ENCODE measurements at places on chromosomes 1 and 21.

GRCh38 chr21:44442266-44443125 is 12.8 kb upstream of the LRRC3 start:
- DNase-seq = no peak

- DNase-seq = no peak
Measured at GRCh38 chr1:204103431-204103741, 30.5 kb downstream of the SOX13 start.

GRCh38 chr1:16720351-16721223 is 19.7 kb upstream of the RNU1-4 start:
- DNase-seq = no peak

DNA sequence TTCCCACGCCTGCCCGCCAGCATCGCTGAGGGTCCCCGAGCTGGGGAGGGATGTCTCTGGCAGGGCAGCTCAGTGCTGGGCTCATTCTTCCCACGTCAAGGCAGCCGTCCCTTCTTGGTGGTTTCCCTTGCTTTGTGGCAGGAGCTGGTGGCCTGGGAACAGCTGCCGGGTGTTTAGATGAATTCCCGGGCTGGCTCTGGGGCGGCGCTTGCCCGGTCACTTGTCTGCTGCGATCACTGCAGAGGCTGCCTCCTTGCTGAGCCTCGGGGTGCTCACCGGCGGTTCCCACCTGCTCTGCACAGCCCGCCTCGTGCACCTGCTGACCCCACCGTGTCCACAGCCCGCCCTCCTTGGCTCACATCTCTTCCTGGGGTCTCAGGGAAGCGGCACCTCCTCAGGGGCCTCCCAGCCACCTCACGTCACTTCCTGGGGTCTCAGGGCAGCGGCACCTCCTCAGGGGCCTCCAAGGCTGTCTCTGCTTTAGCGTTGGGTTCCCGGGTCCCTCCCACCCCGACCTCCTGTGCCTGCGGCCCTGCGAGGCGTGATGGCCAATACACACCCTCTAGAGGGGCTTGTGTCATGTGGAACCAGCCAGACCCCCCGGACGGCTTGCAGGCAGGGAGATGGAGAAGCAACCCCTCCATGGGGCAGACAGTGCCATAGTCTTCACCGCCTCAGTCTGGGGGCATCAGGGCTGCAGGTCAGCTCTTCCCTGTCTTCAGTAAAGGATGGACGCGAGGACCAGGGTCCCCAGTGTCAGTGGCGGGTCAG is 13.5 kb downstream of the COL18A1 start:
- DNase-seq = no peak

- no peak for DNase-seq
Measured at GRCh38 chr1:63592536-63593302, 492 bp upstream of the PGM1 start.

- no peak for DNase-seq
Measured at GRCh38 chr1:40539338-40539737, 7.9 kb downstream of the ZNF684 start.

DNA sequence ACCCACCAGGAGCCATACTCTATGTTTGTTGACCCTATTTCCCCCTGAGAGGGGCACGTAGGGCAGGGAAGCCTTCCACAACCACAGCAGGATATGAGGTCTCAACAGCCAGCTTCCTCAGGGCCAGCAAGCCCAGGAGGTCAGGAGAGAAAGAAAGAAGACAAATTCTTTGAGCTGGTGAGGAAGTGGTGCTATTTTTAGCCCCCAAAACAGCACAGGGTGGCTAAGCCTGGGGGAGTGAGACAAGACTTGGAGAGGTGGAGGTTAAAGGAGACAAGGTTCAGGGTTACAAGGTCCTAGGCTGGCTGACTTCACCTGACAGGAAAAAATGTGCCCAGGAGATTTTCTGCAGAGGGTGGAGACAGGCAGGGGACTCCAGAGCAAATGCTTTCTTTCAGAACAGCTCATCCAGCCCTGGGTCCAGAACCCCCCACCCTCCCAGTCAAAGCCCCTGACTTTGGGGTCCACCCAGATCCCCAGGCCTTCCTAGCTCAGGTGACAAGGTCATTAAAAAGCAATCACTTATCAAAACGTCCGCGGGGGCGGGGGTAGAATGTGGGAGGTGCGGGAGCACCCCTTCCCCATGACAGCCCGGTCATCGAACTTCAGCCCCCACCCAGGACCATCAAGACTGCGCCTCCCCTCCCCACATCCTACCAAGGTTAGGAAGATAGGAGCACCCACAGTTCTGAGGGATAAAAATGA is 1.3 kb downstream of the SV2A start:
- no peak for DNase-seq

DNA sequence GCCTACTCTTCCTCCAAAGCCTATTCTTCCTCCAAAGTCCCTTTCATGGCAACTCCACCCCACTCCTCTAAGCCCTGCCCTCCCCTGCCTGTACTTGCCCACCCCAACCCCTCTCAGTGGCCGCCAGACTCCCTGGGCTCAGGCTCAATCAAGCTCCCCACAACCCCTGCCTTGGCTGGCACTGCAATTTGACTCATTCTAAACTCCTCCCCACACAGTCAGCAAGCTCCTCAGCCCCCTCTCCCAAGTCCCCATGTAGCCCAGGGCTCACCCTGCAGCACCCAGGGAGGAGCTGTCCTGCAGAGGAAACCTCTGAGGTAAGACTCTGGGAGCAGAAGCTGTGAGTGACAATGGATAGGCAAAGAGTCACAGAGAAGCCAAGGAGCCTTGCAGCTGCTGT is 3.6 kb upstream of the VSIG8 start:
- no peak for DNase-seq

- DNase-seq = no peak
Measured at GRCh38 chr1:218403300-218403699, 58.2 kb downstream of the TGFB2 start.

- no peak for DNase-seq
Measured at GRCh38 chr1:222325506-222325905, 222.4 kb downstream of the HHIPL2 start.

DNA sequence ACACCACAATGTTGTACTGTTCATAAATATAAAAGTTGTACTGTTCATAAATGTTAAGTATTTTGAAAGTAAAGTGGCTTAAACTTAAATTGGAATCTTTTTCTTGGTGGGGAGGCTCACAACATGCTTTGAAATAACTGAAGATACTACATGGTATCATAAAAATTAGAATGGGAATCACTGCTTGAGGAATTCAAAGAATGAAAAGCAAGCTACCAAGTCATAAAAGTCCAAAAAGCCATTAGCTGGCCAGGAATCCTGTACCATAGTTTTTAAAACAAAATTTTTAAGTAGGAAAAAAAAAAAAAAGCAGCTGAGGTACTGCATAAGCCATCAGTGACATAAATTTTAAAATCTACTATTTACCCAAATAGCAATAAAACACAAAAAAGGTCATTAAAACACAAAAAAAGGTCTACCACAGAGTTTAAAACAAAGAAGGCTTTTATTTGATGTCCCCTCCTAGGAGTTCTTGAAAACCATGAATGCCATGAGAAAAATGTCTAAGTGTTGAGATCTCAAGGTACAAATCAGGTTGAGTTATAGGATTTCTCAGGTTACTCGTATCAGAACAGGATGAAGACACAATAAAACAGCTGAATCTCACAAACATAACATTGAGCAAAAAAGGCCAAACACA is 8.6 kb downstream of the ZZZ3 start:
- DNase-seq = no peak

DNA sequence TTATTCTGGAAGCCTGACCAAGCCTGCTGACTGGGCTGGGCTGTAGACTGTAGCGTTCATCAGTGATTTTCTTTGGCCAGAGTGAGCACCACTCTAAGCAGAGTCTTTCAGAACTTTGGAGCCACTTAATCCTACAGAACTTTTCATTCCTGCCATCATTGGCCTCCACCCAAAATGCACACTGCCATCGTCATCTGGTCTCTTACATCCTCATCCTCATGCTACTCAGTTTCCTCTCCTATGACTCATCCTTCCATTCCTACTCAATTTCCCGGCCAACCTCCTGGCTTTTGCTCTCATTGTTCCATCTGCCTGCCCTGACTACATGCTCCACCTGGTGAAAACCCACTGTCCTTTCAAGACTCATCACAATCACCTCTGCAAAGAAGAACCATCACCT is 233.8 kb upstream of the USP25 start:
- DNase-seq = no peak

All from T-helper 9 cell (primary cell).